ENCODE measurements at places on chromosomes 11 and 22.
A peak's percentile ranks its signal among the peaks of the same experiment; 100 is the strongest.

DNA sequence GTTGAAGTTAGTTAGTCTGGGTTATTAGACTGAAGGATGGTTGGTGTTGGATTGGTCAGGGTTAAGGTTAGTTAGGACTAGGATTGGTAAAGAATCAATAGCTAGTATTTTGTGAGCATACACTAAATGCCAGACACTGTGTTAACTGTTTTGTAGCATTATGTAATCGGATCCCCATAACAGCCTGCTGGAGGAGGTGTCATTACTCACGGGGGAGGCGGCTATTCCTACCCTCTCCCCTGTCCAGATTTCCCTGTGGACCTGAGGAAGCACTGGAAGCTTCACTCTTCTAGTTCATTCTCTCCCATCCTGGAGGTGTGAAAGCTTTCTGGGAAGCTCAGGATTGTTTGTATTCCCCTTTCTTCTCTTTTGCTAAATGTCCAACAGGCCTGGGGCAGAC, 40.5 kb upstream of the KCNJ11 start:
- DNase-seq, result no peak

DNA sequence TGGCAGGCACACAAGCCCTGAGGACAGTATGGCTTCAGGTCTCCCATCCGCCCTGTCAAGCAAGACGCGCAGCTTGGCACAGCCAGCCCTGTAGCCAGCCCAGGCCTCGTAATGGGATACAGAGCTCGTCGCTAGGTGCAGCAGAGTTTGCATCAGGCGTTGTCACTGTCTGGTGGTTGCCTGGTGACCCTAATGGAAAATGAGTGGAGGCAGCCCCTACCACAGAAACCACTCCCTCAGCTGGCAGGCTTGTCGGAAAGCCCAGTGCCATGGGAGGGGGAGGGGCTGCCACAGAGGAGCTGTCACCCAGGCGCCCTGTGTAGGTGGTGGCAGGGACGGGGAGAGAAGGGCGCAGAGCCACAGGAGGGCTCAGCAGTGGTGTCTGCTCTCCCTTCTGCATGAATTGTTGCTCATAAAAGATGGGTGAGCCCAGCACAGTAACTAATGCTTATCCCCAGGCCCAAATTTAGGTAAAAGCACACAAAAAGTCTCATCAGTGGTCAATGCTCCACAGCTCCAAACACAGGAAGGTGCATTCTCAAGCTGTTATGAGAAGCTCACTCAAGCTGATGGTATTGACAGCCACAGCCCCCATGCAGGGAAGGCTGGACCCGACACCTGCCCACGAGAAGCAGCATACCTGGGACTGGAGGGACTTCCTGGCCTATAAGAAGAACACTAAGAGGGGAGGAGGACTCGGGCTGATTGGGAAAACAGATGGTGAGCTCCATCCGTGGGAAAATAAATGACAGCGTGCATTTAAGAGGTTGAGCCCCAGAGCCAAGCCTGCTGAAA, 164.6 kb downstream of the ETS1 start:
- DNase-seq, result no peak

DNA sequence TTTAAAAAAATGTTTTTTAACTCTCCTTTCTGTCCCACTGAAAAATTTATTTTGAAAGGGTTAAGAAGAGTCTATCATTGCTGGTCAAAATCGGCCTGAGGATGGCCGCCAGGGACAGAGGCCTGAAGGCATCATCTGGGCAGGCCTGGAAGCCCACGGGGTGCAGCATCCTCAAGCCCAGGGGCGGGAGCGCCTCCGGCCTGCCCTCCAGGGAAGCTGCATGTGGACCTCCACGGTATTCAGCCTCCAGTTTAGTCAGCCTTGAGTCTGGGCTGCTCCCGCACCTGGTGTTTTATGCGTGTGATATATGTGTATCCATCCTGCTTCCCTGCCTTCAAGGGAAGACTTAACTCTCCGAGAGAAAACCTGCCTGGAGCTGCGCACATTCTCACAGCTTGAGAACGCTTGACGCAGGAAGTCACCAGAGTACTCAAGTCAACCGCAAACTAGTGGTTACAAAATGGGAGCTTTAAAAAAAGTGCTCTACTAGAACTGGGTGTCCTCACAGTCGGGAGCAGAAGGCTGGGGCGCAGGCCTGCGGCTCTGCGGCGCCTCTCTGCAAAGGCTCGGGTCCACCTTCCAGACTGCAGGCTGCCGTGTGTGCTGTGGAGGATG, 13.6 kb upstream of the BID start:
- no peak for DNase-seq

- DNase-seq, result peak; percentile 31
Observed at GRCh38 chr11:116881143-116881542, 43.7 kb upstream of the APOA1 start.

DNA sequence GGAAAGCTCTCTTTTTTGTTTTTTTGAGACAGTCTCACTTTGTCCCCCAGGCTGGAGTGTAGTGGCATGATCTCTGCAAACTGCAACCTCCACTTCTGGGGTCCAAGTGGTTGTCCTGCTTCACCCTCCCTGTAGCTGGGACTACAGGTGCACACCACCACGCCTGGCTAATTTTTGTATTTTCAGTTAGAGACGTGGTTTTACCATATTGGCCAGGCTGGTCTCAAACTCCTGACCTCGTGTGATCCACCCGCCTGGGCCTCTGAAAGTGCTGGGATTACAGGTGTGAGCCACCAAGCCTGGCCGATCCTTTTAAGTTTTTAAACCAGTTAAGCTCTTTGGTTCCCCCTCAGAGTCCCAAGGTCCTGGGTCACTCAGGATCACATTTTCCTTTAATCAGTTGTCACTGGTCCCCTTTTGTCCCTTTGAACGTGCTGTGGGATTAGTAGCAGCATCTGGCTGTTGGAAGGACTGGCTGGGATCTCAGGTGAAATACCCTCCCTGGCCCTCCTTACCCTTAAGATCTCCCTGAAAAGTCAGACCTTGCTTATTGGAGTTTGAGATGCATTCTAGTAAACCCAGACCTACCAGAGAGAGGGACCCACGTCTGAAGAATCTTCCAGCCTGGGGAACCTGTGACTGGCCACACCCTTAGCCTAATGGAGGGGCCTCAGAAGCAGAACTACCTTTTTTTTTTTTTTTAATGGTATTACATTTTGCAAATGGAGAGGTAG, 8.1 kb downstream of the MALAT1 start:
- no peak for DNase-seq

DNA sequence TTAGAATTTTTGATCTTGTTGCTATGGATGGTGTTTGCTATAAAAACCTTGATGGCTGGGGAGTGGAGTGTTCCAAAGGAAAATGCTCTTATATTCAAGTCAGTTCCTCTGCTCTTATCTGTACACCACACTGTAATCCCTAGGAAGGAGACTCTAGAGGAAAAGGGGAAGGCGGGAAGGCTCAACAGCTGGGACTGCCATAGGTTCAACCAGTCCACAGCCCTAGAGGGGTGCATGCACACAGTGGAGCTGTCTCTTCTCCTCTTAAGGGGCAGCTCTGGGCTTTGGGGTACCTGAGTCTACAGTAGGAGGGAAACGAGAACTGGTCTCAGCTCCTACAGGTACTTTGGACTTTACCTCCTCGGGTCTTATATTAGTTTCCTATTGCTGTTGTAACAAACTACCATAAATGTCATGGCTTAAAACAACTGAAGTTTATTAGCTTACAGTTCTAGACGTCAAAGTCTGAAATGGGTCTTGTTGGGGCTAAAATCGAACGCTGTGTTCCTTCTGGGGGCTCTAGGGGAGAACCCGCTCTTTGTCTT, 77.2 kb upstream of the ZBED5 start:
- no peak for DNase-seq

DNA sequence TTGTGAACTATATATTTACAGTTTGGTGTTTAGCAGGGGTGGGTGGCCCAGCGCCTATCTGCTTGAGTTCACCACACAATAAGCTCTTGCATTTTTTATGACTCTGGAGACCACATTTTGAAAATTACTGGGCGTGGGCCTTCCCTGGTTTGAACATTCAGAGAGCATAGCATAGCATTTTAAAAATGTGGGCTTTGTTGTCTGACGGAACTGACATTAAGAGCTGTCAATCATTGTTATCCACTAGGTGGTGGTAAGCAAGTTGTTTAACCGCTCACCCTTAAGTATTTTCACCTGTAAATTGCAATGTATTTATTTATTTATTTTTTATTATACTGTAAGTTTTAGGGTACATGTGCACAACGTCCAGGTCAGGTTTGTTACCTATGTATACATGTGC, 1.0 kb downstream of the NLRP14 start:
- no peak for DNase-seq

Data from fibroblast of skin of right quadriceps (primary cell).